CD4-positive, CD25-positive, alpha-beta regulatory T cell (primary cell): ENCODE measurements at places on chromosomes 16 and 17. TPM values are rescaled to one million over a fixed set of nuclear protein-coding genes. Genes with fewer than 3 reads are reported as not detected.

DNA sequence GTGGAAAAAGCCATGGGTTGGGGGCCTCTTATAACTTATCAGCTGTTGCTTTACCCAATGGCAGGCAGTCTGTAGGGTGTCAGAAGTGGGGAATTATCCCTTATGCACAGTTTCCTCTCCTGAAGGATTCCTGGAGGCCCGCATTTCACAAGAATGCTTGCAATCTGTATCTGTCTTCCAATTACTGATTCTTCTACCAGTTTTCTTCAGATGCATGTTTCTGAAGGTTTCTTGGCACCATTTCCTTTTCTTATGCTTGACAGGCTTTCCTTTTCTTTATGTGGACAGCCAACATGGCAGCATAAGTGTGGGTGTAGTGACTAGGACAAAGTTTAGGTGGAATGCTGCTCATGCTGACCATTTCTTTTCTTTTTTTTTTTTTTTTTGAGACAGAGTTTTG is 36.1 kb downstream of the MAP3K3 start:
- H3K27me3 ChIP-seq = no peaks in the 10 kb centered on the region
- peaks cover 66% of the 10 kb centered on the region for H3K36me3 ChIP-seq
- H3K27ac ChIP-seq = no peak overlapping the region
- H3K4me1 ChIP-seq = no peaks in the 10 kb centered on the region
- no peak for DNase-seq

DNA sequence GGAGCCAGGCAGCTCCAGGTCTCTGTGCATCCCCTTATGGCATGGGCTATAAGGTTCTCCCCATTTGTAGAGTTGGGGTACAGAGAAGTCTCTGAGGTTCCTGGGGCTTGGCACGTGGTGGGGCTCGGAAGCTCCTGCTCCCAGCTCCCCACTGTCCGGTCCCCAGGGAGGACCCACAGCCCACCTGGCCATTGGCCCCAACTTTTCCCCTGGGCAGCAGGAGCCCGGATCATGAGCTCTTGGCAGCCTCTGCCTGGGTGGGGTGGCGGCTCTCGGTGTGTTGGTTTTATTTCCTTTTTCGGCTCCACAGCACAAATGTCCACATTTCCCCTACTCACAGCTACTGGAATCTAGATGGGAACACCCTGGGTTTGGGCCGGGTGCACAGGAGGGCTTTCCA is 30.5 kb downstream of the GSE1 start:
- H3K27ac ChIP-seq = no peak overlapping the region
- no peaks in the 10 kb centered on the region for H3K4me1 ChIP-seq
- DNase-seq = no peak
- no peaks in the 10 kb centered on the region for H3K27me3 ChIP-seq
- no peaks in the 10 kb centered on the region for H3K36me3 ChIP-seq
- H3K4me3 ChIP-seq = no peak overlapping the region

- no peaks in the 10 kb centered on the region for H3K36me3 ChIP-seq
- H3K27ac ChIP-seq = no peak overlapping the region
- H3K4me3 ChIP-seq = no peak overlapping the region
- H3K4me1 ChIP-seq = no peaks in the 10 kb centered on the region
Measured at GRCh38 chr16:77612596-77612995, 109.7 kb upstream of the NUDT7 start.

DNA sequence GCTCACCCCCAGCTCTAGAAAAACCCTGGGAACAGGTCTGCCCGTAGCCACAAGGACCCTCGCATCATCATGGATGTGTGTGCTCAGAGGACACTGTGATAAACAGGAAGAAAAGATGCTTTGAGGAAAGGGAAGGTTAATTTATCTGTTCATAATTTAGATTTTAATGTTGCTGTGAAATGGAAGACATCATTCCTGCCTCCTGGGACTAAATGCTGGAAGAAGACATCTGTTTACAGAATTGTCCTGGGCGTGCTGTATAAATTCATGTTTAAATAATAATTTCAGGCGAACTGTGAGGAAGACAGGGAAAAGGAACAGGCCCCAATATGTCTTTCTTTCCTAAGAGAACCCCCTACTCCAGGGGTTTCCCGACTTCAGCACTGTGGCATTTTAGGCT is 112.6 kb downstream of the SHISA6 start:
- no peak overlapping the region for H3K27ac ChIP-seq
- H3K4me3 ChIP-seq = no peak overlapping the region
- no peaks in the 10 kb centered on the region for H3K27me3 ChIP-seq
- H3K36me3 ChIP-seq = no peaks in the 10 kb centered on the region
- no peak for DNase-seq

- no peak overlapping the region for H3K27ac ChIP-seq
- no peaks in the 10 kb centered on the region for H3K4me1 ChIP-seq
- H3K4me3 ChIP-seq = no peak overlapping the region
- no peaks in the 10 kb centered on the region for H3K27me3 ChIP-seq
- no peaks in the 10 kb centered on the region for H3K36me3 ChIP-seq
- DNase-seq = no peak
Measured at GRCh38 chr16:80079072-80079471, 461.7 kb upstream of the DYNLRB2 start.

- H3K4me1 ChIP-seq = peaks cover 80% of the 10 kb centered on the region
- peaks cover 33% of the 10 kb centered on the region for H3K36me3 ChIP-seq
- peak; percentile 45 for DNase-seq
- no peaks in the 10 kb centered on the region for H3K27me3 ChIP-seq
Measured at GRCh38 chr17:78131172-78132083, 857 bp downstream of the TMC8 start.

DNA sequence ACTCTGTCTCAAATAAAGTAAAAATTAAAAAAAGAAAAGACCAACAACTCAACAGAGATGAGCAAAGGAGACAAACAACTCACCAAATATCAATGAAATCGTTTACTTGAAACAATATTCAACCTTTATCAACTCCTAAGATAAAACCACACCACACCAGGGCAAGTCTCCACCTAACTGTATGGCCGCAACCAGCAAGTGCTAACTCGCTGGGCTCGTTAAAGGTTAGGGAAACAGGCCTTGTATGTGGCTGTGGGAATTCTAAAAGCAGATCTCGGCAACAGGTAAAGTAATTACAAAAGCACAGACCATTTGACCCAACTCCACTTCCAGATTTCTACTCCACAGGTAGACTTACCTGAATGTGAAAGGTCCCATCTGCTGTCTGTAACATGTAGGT is 9.3 kb downstream of the ZCCHC14 start:
- peaks cover 42% of the 10 kb centered on the region for H3K4me1 ChIP-seq
- DNase-seq = no peak
- H3K27ac ChIP-seq = peak overlapping the region; percentile 74
- no peaks in the 10 kb centered on the region for H3K36me3 ChIP-seq

Gene SLFN11
- 61.9 TPM for total RNA-seq

GRCh38 chr16:77859493-77860232 is 71.3 kb downstream of the VAT1L start:
- no peaks in the 10 kb centered on the region for H3K4me1 ChIP-seq
- H3K36me3 ChIP-seq = no peaks in the 10 kb centered on the region
- H3K4me3 ChIP-seq = no peak overlapping the region
- H3K27me3 ChIP-seq = peaks cover 5% of the 10 kb centered on the region

- H3K36me3 ChIP-seq = peaks cover 34% of the 10 kb centered on the region
- H3K4me3 ChIP-seq = no peak overlapping the region
- no peak for DNase-seq
- no peaks in the 10 kb centered on the region for H3K27me3 ChIP-seq
Measured at GRCh38 chr16:71669926-71670536, 44.0 kb downstream of the MARVELD3 start.

DNA sequence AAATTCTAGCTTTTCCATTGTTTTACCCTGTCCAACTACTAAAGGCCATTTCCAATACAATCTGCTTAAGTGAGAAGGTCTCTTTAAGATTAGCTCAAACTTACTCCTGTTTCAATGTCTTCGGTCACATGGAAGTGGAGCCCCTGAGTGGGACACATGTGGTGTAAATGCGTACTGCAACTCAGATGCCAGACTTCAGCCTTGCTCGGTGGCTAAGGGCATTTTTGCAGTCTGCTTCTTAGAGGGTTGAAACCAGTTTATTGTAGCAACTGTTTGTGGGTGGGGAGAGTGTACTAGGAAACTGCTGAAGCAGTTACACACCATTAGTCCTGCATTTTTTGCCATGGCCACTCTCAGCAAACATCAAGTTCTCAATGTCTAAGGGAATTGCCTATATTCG is 140.6 kb downstream of the PARN start:
- no peak overlapping the region for H3K27ac ChIP-seq
- DNase-seq = no peak

DNA sequence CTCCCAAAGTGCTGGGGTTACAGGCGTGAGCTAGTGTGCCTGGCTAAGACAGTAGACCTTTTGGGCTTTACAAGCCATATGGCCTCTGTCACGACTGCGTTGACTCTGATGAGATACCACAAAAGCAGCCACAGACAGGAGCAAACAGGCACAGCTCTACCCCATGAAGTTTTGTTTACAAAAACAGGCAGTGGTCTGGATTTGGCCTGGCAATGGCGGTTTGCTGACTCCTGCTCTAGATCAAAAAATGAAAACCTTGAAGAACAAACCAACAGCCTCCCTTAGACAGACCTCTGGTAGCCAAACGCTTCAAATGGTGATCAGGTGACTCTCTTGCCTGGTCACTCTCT is 20.7 kb downstream of the SLC43A2 start:
- no peak overlapping the region for H3K27ac ChIP-seq
- H3K36me3 ChIP-seq = no peaks in the 10 kb centered on the region
- H3K4me3 ChIP-seq = no peak overlapping the region
- no peaks in the 10 kb centered on the region for H3K4me1 ChIP-seq

Gene EPOP
- total RNA-seq = 0.59 TPM

DNA sequence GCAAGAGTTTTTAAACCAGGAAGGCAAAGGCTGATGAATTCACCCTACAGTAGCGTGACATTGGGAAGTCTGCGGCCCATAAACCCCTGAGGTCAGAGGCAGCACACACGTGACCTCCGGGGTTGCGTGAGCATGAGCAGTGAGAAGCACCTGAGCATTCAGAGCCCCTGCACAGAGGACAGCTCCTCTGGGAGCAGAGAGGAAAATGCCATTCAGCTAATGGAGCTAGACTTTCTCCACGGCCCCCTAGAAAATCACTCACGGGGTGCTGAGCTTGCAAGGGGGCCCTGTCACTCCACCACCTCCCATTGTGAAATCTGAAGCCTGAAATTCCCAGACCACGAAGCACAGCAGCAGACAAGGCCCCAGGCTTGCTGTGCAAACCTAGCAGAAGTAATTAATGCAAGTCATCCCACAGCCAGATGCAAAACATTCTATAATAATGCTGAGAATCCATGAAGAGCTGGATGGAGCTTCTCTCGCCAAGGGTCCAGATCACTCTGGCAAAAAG is 114.9 kb upstream of the RCVRN start:
- H3K4me3 ChIP-seq = no peak overlapping the region
- H3K27ac ChIP-seq = no peak overlapping the region
- no peaks in the 10 kb centered on the region for H3K36me3 ChIP-seq
- no peaks in the 10 kb centered on the region for H3K27me3 ChIP-seq
- DNase-seq = no peak

- no peaks in the 10 kb centered on the region for H3K4me1 ChIP-seq
- no peaks in the 10 kb centered on the region for H3K36me3 ChIP-seq
- H3K4me3 ChIP-seq = no peak overlapping the region
- peaks cover 8% of the 10 kb centered on the region for H3K27me3 ChIP-seq
- H3K27ac ChIP-seq = no peak overlapping the region
Measured at GRCh38 chr17:31746884-31747495, 112.1 kb downstream of the COPRS start.

Gene ABCA3
- 5.1 TPM for total RNA-seq

Gene IRF8
- total RNA-seq = 3.8 TPM

DNA sequence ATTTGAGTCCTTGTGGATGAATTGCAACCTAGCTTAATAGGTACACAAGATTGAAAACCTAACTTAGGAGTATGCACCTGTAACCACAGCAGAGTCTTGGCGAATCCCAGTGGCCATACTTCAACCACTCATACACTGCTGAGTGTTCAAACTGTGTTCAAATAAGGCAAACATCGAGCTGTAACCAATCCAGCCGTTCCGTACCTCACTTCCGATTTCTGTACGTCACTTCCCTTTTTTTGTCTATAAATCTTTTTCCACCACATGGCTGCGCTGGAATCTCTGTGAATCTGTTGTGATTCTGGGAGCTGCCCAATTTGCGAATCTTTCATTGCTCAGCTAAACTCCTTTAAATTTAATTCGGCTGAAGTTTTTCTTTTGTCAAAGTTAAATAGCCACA is 190.6 kb downstream of the MAF start:
- peaks cover 7% of the 10 kb centered on the region for H3K4me1 ChIP-seq
- no peak overlapping the region for H3K27ac ChIP-seq
- no peak for DNase-seq

DNA sequence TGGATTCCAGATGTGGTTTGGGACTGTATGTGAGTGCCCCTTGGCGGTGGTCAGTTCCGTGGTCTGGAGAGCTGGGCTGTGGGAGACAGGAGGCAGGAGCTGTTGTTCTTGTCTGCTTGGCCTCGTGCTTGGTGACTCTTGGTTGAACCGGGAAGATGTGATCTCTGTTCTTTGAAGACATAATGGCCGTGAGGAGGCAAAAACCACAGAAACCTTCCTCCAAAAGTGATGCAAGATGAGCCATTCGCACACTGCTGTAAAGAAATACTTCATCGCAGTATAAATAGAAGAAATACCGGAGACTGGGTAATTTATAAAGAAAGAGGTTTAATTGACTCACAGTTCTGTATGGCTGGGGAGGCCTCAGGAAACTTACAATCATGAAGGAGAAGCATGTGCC is 128.8 kb downstream of the RAP1GAP2 start:
- no peaks in the 10 kb centered on the region for H3K27me3 ChIP-seq
- no peak for DNase-seq
- peaks cover 5% of the 10 kb centered on the region for H3K36me3 ChIP-seq
- H3K4me3 ChIP-seq = no peak overlapping the region

GRCh38 chr16:23651943-23652468 is 10.7 kb downstream of the DCTN5 start:
- no peak overlapping the region for H3K4me3 ChIP-seq
- no peaks in the 10 kb centered on the region for H3K4me1 ChIP-seq
- no peak overlapping the region for H3K27ac ChIP-seq
- H3K27me3 ChIP-seq = no peaks in the 10 kb centered on the region

Gene FKBP10
- total RNA-seq = not detected
